ENCODE measurements at places on chromosomes 2 and 18.

- DNase-seq: no peak
Measured at GRCh38 chr2:123916051-123916450, 109.0 kb upstream of the CNTNAP5 start.

GRCh38 chr2:64653109-64654062 lies at the start of gene SERTAD2:
Gene SERTAD2, minus strand, starts transcription at chr2:64653913. Its CDS starts 17,042 bp downstream, at chr2:64636871.
- peak; percentile 72 for DNase-seq

DNA sequence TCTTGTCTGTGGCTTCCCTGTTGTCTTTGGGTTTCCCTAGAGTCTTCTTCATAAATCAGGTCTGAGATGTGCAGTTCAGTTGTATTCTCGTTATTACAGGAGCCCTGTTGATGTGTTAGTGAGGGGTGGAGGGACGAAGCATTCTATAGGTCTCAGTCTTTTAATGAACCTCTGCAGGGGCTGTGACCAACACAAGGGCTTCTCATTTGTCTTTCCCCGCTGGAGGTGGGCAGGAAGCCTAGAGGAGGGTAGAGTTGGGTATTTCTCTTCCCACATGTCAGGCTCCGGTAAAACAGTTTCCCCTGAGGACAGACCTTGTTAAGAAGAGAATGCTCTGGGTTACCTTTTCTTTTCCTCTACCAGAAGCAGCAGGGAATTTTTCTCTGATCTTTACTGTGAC lies 31.2 kb downstream of the PROC start:
- no peak for DNase-seq

DNA sequence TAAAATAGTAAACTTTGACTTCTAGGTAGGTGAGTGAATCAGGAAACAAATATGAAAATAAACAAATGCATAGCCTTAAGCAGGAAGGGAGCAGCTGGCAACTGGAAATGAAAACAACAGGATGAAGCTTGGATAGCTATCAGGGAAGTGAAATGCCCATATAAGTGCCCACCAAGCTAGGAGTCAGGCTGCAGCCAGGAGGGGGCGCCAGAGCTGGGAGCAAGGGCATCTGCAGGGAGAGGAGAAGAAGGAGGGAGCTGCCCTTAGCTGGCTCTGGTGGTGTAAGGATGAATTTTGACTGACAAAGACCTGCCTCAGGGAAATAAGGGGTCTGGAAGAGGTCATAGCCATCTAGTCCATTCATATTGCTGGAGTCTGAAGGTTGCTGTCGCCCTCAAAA lies 298.3 kb downstream of the TDRD15 start:
- no peak for DNase-seq

DNA sequence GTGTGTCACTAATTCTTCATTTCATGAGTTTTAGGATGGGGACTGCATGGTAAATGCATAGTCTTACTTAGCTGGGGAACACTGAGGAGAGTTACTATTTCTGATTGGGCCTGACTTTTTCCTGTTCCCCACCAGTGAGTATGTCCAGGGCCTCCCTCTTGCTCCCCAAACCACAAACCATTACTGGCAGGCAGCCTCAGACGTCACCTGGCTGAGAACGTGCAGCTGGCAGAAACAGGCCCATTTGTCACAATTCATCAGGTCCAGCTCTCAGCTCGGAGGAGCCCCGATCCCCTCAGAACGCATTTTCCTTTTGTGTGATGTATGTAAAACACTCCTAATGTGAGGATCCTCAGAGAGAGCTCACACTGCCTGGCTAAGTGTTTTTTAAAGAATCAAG lies 71.7 kb upstream of the SIX3 start:
- DNase-seq: no peak

DNA sequence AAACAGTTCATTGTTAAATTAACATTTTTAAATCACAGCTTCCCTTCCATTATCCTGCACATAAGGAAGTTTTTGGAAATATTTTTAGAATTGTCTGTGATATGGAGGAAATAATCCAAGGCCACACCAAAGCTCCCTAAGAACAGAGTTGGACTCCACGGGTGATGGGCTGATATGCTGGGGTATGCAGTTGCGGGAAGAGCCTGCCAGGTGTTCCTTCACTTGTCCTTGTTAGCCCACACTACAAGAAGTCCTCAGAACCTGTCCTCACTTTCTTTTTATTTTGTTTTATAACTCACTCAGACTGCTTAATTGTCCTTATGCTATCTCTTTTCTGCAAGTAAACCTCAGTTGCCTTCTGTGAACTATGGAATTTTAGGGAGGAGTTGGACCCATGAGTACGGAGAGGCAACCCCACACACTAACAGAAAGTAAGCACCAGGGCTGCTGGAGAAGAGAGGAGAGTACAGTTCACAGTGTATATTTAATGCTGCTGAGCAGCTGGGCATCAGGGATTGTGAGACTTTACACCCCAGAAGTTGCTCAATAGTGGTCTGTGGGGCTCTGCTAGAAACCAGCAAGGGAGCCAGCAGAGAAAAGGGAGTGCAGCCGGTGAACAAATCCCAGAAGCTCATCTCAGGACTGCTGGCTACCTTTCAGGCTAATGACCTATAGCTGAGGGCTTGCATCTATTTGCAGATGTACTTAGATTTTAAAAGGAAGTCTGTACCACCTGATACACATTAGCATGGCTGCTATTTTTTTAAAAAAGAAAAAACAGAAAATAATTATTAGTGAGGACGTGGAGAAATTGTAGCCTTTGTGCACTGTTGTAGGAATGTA lies 280.1 kb upstream of the STON1 start:
- DNase-seq: no peak

DNA sequence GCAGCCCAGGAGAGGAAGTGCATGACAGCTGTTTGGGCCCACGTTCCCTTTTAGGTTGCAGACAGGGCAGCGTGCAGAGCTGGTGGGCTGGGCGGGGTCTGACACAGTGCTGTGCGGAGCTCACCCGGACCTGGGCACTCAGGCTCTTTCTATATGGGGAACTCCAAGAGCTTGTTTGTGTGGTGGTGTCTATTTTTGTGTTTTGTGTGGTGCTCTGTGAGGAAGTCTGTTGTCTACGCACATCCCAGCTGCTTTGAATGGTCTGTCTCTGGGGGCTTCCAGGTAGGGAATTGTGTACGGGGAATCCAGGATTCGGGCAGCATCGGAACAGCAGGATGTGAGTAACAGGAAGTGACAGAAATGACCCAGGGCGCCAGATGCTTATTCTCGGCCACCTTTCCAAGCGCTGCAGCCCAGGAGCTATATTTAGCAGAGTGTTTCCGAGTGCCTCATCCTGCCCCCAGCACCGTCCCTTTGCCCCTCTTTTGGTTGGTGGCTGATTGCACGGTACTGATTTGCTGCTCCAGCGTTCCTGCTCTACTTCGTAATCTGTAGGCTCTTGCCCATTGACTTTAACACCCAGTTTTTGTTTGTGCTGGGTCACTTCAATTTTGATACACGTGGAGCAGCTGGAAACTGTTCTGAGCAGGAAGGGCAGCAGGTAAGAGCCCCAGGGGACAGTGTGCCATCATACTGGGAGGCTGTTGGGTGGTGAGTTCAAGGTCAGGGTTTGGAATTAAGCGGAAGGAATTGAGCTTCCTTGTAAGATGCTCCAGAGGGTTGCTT lies 64.7 kb downstream of the DGKD start:
- DNase-seq: no peak

GRCh38 chr18:23494992-23495391 lies 8.3 kb upstream of the RMC1 start:
- no peak for DNase-seq

DNA sequence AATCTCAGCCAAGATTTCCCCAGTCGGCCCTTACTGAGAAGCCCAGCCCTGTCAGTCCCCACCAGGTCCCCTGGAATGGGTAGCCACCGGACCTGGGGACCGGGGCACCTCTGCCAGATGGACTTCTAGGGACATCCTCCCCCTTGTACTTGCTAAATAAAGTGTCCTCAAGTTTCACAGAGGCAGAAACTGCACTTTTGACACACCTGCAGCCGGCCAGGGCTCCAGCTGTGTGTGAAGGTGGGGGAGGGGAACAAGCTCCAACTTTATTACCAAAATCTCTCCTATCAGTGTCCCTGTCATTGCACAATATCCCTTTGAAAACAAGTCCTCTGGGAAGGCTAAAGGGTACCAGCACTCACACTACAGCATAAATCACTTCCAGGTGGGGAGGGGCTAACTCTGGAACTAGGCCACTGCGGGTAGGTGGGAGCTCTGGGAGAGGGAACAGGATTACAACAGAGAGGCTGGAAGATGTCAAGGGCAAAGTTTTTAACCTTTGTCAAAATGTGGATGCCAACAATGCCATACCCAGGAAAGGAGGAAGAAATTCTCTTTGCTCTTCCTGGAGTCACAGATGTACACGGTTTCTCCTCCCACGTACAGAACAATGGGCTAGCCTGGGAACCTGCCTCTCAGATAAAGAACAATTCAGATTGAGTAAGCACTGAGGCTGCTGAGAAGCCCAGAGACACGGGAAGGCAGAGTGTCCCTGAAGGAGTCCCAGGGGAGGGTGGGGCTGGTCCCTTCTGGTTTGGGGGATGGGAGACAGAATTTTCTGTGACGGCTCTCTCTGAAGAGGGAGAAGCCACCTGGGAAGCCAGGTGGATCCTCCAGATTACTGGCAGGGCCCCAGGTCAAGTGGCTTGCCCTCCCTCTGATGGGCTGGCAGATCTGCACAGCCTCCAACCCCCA lies 11.0 kb downstream of the SDC1 start:
- no peak for DNase-seq
